ENCODE measurements at places on chromosomes 13 and 19.

GRCh38 chr19:35601971-35602370, 10.6 kb upstream of the HAUS5 start:
- no peak for DNase-seq

- DNase-seq: no peak
Measured at GRCh38 chr13:24134231-24134630, 26.3 kb upstream of the SPATA13 start.

DNA sequence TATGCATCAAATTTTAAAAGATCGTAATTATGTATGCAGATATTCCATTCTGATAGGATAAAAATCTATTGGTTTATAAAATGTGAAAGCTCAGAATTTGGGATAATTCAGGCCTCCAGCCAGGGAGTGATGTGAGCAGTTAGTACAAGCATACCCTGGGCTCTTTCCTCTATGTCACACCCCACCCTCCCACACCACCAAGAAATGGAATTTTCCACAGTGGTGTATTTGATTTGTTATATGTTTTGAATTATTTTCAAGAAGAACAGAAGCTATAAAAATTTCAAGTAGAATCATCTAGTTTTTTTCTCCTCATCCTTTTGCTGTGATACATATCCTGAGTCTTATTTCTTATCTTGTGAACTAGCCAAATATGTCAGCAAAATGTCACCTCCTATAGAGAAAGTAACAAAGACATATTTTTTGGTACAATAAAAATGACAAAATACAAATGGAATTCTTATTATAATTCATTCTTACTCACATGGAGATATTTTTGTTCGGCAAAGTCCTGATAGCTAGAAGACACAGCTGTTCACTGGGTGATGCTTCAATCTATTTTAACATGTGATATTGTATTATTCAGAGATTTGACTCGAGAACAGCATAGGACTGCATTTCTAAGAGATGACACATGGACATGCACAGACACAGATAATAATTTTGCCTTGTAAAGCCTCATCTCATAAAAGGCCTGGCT, 61.2 kb upstream of the FRY start:
- no peak for DNase-seq

DNA sequence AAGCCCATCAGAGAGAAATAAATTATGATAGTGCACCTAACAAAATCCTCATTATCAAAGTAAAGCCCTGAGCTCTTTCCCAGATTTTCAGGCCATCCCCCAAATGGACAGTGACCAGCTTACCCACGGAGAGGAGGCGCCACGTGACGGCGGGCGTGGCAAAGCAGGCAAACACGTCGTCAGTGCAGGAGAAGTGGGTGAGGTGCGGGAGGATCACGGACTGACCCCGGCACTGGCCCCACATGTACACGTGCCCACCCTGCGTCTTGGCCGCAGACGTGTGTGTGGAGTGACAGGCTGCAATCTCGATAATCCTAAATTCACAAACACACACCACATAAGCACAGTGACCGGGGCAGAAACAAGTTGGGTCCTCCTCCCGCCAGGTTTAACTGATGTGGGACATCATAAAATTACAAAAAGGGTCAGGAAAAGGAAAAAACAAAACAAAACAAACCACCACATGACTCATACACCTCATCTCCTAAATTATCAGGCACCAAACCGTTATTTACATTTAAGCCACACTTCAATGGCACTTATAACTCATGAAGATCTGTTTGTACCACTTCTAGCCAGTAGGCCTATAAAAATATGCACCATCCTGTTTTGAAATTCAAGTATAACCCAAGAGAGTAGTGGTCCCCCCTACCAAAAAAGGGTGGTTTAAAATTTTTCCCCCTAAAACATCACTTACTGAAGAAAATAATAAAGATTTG, 30.1 kb downstream of the RCBTB2 start:
- DNase-seq: no peak

DNA sequence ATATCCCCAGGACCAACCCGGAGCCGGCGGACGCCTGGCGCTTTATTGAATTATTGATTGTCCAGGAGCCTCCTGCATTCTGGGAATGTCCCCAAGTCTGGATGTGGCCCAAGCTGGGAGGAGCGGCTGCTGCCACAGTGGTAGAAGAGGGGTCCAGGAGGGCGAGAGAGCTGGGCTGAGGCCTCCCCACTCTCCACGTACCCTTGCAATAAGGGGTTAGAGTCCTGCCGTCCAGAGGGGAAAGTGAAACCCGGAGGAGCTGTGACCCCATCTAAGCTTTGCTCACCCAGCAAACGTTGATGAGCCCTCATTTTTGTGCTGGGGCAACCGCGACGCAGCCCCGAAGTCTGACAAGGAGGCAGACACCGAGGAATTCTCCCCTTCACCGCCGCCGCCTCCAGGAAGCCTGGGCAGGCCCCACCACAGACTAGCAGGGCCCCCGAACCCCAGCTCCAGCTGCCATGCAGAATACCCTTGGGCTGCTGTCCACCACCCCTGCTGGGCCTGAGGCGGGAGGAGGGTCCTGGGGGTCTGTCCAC, 1.4 kb upstream of the C2CD4C start:
- DNase-seq: no peak

- no peak for DNase-seq
Measured at GRCh38 chr13:104936304-104936703, 1599.2 kb downstream of the EFNB2 start.

DNA sequence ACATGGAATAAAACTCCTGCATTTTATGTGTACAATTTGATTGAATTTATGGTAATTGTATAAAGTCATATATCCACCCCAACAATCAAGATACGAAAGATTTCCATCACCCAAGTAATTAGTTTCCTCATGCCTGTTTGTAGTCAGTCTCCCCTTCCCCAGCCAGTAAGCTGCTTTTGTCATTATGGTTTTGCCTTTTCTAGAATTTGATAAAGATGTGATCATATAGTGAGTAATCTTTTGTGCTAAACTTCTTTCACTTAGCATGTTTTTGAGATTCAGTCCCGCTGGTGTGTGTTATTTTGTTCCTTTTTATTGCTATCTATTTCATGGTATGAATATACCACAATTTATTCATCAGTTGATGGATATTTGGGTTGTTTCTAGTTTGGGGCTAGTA, 16.0 kb downstream of the ITM2B start:
- DNase-seq: no peak

GRCh38 chr13:26020891-26021290, 30.9 kb downstream of the SHISA2 start:
- no peak for DNase-seq

DNA sequence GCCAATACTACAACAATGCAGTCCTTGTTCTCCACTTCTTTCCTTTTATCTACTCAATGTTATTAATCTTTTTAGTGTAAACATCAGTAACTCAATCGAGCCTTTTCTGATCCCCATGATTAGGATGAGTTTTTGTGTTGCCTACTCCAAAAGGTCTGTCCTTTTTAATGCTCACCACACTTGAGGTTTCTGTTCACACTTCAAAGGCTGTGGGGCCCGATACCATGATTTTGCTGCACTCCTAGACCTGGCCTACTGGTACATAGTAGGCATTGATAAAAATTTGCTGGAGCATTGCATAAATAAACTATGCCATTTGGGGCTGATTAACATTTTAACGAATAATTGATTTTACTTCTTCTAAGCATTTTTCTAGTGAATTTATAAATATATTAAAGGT, 125.4 kb upstream of the KLF12 start:
- DNase-seq: no peak

GRCh38 chr19:493391-494170, 2.7 kb upstream of the MADCAM1 start:
- DNase-seq: no peak

DNA sequence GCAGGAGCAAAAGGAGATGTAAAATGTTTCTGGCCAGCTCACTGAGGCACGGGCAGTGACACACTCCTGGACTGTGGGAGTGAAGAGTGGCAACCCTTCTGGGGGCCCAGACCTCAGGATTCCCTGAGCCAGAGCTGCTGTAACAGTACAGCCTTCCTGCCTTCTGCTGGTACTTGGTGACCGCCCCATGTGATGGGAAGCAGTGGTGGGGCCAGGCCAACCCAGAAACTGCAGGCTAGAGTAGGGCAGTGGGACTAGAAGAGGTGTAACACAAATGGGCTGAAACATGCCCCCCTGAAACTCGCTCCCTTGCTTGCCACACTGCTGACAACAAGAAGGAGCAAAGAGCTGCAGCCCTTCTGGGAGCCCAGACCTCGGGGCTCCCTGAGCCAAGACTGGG, 217.1 kb upstream of the TRPC4 start:
- no peak for DNase-seq

GRCh38 chr13:30125422-30126073, 181.8 kb downstream of the KATNAL1 start:
- no peak for DNase-seq

- peak; percentile 45 for DNase-seq
Measured at GRCh38 chr19:41863209-41863931, 3.3 kb downstream of the RPS19 start.

GRCh38 chr13:74266861-74267260, 132.7 kb upstream of the KLF12 start:
- DNase-seq: no peak

DNA sequence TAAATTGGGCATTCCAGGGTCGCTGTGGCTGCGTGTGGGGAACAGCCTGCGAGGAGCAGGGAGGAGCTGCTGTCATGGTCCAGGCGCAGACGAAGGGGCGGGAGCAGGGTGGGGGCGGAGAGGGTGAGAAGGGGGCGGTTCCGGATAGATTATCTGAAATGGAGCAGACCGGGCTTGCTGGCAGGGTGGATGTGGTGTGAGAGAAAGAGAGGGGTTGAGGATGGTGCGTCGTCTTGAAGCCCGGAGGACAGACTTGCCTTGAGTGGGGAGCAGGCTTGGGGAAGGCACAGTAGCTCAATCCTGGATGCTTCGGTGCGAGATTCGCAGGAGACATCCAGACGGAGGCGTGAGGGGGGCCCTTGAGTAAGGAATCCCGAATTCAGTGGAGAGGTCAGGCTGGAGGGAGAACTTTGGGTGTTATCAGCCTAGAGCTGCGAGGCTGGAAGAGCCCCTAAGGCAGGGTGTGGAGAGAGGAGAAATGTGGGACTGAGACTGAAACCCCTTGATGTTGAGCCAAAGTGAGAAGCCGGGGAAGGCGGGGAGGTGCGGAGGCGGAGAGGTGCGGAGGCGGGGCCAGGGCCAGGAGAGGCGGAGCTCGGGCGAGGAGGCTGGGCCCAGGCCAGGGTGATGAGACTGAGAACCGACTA, 40.6 kb downstream of the DPF1 start:
- peak; percentile 64 for DNase-seq

GRCh38 chr19:1237027-1237659, 662 bp downstream of the CBARP start:
- no peak for DNase-seq

DNA sequence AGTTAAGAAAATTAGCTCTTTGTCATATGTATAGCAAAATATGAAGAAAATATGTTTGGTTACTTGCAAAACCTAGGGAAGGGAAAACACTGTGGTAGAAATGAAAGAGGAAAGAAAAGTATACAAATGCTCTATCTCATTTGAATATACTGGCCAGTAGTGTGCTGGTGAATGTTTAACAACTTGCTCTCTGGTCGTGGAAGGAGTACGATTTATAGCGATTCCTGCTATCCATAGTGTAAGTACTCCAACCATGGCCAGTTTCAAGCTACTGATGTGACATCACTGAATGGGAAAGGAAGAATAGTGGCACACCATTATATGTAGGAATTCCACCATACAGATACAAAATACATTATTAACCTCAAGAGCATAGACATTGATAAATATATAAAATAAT, 9.3 kb downstream of the BORA start:
- DNase-seq: no peak

DNA sequence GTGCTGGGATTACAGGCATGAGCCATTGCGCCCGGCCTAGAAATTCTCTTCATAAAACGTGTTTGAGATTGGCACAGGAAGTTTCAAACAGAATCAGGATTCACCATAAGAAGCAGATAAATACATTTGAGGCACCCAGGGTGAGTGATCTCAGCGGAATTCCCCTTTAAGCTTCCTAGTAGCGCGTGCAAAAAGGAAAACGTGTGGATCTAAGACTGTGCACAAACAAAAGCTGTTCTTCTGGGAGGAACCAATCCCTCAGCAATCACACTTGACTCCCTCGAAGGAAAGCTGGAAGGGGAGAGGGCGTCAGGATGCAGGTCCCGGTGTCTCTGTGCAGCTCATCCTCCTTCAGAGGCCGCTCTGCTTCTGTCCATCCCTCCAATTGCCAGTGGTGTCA, 15.5 kb downstream of the MCF2L start:
- DNase-seq: no peak

DNA sequence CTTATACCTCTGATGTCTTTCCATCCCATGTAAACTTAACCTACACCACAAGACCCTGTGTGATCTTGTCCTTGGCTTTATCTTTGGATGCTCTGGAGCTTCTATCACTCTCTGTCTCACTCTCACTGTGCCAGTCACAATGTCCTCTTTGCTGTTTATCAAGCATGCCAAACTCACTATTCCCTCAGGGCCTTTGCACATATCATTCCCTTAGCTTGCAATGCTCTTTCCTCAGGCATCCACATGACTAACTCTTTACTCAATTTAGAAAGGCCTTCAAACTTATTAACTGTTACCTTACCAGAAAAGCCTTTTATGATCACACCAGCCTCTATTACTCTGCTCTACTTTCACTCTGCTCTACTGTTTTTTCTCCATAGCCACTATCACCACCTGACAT, 354.1 kb downstream of the RFC3 start:
- DNase-seq: no peak

GRCh38 chr19:35042056-35042730, 672 bp downstream of the HPN start:
- DNase-seq: no peak

GRCh38 chr19:22882797-22883196, 50.7 kb downstream of the ZNF723 start:
- DNase-seq: no peak

GRCh38 chr19:42023121-42023942, 29.3 kb upstream of the ATP1A3 start:
- DNase-seq: no peak

DNA sequence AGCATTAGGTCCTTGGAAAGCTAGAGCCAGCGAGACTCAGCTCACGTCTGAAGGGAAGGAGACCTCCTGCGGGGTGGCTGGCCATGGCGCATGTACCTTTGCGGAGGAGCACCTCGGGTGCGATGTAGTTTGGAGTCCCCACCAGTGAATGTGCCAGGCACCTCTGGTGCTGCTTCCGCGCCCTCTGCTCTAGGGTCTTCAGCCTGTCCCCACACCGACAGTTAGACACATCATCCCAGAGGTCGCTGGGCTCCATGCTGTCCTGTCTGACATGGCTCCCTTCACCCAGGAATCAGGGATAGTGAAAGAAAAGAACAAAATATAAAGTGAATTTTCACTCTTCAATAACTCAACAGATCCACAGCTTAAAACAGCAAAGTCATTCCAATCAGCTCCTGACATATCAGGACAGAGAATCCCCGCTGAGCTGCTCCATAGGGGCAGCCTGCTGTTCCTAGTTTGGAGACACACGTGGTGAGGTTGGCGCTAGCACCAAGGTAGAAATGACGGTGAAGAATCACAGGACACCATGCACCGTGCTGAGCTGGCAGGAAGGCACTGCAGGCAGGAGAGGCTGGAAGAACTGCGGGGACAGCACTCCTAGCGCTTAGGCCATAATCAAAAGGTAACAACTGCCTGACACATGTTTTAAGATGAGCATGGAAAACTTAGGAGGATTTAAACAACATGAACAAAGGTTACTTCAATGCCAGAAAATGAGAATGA, 79.0 kb upstream of the XPO4 start:
- DNase-seq: no peak
